ENCODE measurements at places on chromosomes 11 and 22. TPM values are rescaled to one million over a fixed set of nuclear protein-coding genes. Genes with fewer than 3 reads are reported as not detected.

The MYBPC3 gene
- not detected for total RNA-seq

The LRRC10B gene
- not detected for total RNA-seq

The ARHGAP8 gene
- total RNA-seq = not detected

The JAML gene
- not detected for total RNA-seq

DNA sequence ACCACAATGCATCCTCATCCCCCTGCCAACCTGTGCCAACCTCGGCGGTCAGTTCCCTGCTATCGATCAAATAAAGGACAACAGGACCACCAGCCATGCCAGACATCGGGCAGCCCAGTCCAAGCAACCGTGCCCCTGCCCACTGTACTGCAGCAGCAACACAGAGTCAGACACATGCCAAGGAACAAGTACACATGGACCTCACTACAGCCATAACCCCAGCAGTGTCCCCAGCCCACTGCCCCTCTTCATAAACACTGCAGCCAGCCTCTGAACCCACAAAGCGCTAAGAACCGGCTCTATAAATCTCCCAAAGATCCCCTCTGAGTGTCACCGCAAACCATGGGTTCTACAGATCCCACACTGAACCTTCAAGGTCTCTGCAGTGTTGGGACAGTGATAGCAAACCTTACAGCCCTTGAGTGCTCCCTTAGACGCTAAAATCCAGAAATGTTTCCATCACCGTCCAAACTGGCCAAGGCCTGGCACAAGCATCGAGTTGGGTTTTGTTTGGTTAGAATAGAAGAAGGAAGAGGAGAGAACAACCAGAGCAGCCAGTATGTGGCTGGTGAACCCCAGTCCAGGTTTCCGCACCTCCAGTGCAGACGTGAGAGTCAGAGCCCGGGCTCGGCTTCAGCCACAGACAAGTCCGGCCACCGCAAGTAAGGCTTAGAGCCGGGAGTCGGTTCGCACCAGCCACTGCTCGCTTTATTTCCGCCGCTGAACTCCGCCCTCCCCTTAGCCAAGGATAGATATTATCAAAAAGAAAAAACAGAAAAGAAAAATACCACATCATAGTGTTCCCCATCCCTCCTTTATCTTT, 7.9 kb downstream of the PAX6 start:
- no peak for DNase-seq

- DNase-seq = no peak
Measured at GRCh38 chr22:32318361-32318760, 39.3 kb upstream of the RFPL3 start.

DNA sequence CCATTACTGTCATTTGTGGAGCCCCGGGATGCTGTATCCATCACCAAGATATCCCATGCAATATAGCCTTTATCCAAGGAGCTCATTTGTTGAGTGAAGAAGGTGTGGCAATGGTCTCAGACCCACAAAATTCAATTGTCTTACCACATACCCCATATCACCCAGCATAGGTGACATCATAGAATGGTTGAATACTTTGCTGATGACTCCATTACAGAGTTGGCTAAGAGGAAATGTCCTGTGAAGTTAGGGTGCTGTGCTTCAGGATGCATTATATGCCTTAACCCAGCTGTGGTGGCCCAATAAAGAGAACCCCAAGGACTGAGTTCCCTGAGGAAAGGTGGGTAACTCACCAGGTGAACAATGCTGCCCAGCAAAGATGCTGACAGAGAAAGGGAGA, 113.7 kb downstream of the EFCAB6 start:
- no peak for DNase-seq

GRCh38 chr11:63763496-63764339, 4.9 kb downstream of the ZFTA start:
- DNase-seq = no peak

DNA sequence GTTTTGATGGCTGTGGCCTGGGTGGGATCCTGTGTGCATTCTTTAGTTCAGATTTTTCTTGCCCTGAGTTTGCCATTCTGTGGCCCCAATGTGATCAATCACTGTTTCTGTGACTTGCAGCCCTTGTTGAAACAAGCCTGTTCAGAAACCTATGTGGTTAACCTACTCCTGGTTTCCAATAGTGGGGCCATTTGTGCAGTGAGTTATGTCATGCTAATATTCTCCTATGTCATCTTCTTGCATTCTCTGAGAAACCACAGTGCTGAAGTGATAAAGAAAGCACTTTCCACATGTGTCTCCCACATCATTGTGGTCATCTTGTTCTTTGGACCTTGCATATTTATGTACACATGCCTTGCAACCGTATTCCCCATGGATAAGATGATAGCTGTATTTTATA, 620 bp downstream of the OR4C16 start:
- DNase-seq = no peak

DNA sequence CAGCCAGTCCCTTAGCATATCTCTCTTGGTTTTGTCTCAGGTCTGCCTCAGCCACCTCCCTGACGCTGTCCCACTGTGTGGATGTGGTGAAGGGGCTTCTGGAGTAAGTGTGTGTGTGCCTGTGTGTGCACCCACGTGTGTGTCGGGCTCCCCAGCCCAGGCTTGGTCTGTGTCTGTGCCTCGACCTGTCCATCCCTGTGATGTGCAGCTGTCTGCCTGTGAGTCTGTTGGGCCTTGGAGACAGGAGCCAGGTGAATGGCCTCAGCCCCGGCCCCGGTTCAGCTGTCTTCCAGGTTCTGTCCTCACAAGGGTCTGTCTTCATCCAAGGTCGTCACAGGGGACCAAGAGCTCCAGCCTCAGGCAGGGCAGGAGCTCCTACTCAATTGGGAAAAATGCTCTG, 9.8 kb downstream of the ATG16L2 start:
- DNase-seq = no peak
